ENCODE measurements at places on chromosomes 3 and 15.
A peak's percentile ranks its signal among the peaks of the same experiment; 100 is the strongest.

DNA sequence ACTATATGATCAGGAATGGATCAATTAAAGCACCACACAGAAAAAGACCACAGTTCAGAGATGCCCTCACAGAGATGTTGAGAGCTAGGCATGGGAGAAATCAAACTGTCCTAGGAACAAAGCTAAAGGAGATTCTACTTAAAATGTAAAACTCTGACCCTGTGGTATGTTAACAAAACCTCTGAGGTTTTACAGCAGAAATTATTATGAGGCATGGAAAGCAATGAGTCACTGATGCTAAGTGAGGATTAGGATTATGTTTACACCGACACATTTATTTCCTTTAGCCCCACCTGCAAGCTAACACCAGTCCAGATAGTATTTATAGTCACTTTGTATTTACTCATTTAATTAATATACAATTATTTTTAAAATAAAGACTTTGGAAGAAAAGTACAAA lies 1242.2 kb downstream of the OTOL1 start:
- no peak for DNase-seq

GRCh38 chr3:47370887-47371697 lies 9.7 kb upstream of the PTPN23 start:
- DNase-seq, result peak; percentile 59

DNA sequence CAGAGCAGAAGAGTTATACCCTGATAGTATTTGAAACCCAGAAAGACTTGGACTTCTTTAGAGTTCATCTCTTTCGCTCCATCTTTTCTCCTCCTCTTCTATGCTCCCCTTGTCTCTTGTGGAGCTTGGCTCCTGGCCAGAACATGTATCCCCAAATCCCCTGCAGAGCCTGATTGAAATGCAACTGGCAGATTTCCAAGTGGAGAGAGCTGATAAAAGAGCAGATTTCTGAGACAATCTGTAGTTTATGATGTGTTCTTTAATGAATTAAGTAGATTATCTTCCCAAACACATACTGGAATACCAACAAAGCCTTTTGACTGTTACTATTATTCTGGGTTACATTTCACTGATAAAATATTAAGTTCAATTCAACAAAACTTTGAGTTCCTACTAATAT lies 33.4 kb downstream of the UNC13C start:
- DNase-seq, result no peak

DNA sequence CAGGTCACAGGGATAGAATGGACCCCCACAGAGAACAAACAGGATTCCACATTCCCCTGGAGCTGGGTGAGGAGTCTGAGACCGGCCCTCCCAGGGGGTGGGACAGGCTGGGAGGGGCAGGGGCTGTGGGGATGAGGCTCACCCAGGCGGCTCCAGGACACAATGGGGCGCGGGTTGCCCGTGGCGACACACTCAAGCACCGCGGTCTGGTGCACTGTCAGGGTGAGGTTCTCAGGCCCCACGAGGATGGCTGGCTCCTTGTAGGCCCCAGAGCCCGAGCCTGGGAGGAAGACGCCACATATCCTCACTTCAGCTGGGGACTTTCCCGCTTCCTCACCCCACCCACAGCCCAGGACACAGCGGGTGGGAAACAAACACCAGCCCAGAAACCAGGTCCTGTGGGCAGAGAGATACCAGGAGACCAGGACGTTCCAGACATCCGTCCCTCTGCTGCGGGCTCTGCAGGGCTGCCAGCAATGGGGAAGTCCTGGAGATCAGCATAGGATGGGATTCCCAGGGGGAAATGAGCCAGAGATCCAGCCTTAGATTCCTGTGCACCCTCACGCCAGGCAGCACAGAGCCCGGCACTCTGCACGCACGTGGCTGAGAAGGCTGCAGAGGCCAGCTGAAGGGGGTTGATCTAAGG lies 30.2 kb downstream of the RNU5B-1 start:
- no peak for DNase-seq

DNA sequence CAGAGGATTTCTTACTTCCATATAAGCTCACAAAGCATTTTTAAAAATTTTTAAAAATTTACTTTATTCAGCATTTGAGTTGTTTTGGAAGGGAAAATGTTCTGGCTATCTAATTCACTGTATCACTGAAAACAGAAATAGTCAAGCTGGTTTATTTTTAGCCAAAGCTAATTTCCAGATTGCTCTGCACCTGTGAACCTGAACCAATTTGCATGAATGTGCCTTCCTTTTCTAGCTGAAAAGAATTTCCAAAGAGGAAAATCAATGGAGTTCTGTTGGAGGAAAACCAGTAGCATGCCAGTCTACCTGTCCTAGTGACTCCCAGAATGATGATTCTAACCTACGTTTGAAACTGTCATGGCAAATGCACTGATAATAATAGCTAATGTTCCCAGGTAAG lies 134.2 kb upstream of the LIPC start:
- DNase-seq, result no peak

DNA sequence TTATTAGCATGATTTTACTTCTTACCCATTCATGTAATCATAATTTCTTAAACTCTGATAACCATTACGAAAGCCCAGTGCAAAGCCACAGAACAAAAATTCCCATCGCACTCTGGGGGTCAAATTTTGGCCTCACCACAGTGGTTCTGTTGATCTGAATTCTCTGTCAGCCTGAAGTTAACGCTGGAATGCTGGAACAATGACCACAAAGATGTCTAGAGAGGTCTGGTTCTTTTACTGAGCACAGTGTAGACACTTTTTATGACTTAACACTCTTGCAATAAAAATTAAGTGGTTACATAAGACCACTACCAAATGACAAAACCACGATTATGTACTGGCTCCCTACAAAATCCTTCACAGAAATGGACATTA lies 94.7 kb downstream of the PDZRN3 start:
- DNase-seq, result no peak

DNA sequence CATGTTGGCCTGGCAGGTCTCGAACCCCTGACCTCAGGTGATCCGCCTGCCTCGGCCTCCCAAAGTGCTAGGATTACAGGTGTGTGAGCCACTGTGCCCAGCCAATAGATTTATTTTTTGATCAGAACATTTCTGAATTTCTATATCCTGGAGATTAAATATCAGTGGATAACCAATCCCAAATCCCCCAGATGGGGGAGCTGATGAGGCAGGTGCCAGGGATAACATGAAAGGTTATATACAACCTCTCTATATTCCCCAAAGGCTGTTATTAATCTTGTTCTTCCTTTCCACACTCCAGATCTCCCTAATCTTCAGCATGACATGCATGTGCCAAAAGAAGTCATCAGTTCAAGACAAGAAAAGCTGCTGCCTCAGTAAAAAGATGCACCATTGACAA lies 112.3 kb downstream of the WDR76 start:
- no peak for DNase-seq

- peak; percentile 9 for DNase-seq
Observed at GRCh38 chr3:183313351-183313750, 60.3 kb downstream of the B3GNT5 start.

DNA sequence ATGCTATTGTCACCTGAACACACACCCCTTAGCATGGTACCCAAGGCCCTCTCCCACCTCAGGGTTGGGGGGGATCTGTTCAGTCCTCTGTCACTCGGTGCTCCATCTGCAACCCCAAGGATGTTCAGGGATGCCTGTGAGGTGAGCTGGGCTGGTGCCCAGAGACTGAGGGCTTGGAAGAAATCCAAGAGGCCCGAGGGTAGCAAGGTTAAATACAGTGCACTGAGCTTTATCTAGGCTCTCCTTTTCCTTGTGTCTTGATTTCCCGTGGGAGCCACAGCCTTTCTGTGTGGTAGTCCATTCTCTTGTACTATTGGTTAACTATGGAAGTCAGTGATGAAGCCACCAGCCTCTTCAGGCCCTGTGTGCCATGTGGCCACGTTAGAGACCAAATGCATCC lies 18.7 kb upstream of the WNT5A start:
- DNase-seq, result no peak

- no peak for DNase-seq
Observed at GRCh38 chr15:31083370-31083780, 18.1 kb downstream of the TRPM1 start.

GRCh38 chr15:98292442-98293240 lies 332.1 kb downstream of the ARRDC4 start:
- no peak for DNase-seq

DNA sequence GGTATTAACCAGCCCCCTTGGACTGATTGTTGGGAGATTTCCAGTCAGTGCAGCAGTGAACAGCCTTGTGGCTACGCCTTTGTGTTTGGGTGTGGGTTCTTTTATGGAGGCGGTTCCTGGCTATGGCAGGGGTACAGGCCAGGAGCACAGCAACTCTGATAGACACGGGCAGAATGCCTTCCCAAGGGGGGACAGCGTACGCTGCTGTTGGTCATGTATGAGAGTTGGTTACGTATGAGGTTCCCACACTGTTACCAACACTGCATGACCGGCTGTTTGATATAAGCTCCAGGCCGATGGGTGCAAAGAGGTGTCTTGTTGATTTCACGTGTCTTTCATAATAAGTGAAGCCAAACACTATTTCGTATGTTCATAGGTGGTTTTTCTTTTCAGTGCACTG lies 187.8 kb downstream of the NSMCE3 start:
- no peak for DNase-seq

DNA sequence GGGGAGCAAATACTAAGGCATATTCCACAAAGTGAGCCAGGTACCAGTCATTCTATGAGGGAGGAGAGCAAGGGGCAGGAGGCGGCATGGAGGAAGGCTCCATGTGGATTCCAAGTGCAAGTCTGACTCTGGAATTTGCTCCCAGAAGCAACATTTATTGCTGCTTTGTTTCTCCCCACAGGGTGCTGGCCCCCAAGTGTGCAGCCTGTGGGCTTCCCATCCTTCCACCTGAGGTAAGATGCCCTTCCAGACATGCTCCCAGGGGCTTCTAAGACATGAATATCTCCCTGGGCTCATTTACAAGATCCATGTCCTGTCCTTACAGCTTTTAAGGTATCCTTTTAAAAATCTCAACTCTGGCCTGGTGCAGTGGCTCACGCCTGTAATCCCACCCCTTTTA lies 15.9 kb upstream of the SACM1L start:
- no peak for DNase-seq
